ENCODE measurements at places on chromosomes 3 and 15.

DNA sequence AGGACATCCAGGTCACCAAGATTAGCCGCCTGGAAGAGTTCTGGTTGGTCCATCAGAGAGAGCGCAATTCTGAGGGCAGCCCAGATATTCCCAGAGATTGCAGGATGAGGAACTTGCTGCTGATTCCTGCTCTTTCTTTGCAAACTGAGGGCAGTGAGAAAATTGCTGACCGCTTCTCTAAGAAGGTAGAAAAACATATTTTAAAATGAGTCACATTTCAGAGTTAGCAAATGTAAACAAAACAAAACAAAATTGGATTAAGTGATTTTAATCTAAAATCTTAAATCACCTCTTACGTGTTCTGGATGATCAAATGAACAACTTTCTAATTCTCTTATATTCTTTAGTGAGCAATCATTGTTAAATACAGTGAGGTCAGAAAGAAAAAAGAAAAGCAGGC, 149.0 kb downstream of the USP13 start:
- DNase-seq: no peak

GRCh38 chr15:69530991-69531664, 78.5 kb downstream of the RPLP1 start:
- DNase-seq: no peak

DNA sequence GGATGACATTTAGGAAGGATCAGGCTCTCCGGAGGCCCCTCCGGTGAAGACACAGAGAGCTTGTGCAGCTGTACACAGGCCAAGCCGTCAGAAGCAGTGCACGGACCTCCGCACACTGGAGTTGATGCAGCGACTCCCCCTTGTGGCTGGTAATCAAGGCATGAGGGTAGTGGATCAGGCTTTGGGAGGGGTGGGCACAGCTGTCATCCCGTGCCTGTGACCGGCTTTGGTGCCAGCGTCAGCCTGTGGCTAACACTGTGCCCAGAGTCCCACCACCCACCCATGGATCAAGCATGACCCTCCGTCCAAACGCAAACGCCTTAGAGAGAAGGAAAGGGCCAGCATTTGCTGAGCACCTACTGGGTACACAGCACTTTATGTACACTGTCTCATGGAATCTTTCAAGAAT, 8.2 kb upstream of the GRIP2 start:
- no peak for DNase-seq

DNA sequence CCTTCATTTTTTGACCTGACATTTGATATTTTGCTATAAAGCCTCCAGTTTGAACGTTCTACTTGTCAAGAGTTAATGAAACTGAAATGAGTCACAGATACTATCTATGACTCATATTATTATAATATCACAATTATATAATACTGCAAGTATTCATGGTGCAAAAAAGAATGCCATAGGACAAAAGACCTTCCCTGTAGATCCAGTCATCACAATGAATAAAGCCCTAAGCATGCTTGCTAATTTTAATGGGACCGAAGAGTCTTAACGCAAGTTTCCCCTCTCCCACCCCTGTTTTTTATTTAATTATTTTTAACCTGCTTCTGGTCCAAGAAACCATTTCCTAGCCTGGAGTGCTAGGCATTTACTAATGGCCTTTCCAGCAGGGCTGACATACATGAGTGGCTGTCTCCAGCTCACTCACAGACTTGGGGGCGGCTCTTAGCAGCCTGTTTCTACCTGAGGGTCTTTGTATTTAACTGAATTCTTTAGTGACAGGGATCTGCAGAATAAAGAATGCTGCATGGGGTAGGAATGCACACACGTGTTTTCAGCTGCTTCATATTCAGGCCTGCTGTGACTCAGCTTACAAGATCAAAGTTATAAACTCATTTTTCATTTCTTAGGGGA, 61.2 kb downstream of the THBS1 start:
- DNase-seq: no peak

Measured in CD4-positive, alpha-beta T cell treated with Interferon alpha-2 for 1 hour (primary cell).